Stimulated activated CD8-positive, alpha-beta memory T cell treated with anti-CD3 and anti-CD28 coated beads, Interleukin-15, amount 100 ng/mL, for 48 hours (primary cell): ENCODE measurements at places on chromosomes 7 and 10.

GRCh38 chr10:16966991-16967865 lies 150.0 kb upstream of the RSU1 start:
- no peak for DNase-seq

DNA sequence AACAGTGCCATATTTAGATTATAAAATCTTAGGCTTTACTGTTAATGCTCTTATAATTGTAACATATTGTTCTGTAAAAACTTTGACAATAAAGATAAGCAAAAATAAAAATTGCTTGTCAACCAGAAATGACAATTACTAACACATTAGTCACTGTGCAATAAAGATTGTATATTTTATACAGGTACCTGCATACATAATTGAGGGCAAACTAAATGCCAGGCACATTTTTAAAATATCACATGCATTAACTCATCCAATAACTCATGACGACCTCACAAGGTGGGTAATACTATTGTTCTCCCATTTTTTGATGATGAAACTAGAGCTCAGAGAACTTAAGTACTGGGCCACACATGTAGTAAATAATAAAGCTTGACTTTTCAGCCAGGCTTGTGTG lies 1020.2 kb upstream of the C7orf33 start:
- no peak for DNase-seq

- peak; percentile 51 for DNase-seq
These were observed 186.0 kb upstream of the SHH start for GRCh38 chr7:155998328-155998691.

DNA sequence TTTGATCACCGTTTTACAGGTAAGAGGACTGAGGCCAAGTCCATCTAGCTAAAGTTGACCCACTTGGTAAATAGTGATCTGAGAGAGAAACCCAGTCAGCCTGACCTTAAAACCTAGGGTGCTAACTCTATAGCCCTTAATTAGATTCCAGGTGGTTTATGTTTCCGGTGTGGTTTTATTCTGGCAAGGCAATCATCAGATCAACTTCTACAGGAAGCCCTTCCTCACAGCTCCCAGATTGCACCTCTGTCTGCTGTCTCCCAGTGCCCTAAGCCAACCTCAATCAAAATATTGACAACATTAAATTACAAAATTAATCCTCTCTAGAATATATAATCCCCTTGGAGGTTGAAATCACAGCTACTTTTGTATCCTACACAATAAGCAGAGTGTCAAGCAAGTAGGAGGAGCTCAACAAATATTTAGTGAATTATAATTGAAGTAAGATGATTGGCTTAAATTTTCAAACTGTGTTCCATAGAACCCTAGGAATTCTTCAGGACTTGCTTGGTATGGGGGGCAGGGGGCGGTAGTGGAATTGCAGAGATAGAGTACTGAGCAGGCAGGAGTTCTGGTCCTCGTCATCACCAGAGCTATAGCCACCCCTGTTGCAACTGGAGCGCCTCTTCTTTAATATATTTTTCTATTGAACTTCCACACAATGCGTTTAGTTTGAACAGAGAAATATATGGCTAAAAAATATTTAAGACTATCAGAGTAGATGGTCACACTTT lies 692.8 kb upstream of the LRRN3 start:
- no peak for DNase-seq

DNA sequence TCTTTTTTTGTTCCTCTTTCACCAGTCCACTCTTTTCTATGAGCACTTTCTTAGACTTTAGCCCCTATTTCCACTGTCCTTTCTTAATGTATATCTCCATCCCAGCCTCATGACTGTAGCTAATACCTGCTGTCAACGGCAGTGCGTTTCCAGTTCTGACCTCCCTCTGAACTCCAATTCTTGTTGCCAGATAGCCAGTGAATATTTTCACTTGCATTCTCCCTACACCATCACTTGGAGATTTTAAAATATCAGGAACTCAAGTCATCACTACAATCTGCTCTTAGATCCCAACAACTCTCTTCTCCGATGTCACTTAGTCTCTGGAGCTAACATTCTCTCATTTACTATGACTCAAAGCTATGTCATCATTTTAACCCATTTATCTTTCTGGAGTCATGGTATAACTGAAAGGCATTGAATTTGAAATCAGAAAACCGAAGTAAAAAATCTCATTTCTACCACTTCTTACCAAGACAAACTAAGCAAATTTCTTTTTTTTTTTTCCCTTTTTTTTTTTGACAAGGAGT lies 5.1 kb upstream of the SLC16A12 start:
- no peak for DNase-seq
